ENCODE measurements at places on chromosomes 16 and 17.

GRCh38 chr16:65936096-65936495 lies 430.4 kb upstream of the CDH5 start:
- no peak for DNase-seq

- no peak for DNase-seq
Measured at GRCh38 chr16:78796221-78796866, 696.9 kb downstream of the WWOX start.

DNA sequence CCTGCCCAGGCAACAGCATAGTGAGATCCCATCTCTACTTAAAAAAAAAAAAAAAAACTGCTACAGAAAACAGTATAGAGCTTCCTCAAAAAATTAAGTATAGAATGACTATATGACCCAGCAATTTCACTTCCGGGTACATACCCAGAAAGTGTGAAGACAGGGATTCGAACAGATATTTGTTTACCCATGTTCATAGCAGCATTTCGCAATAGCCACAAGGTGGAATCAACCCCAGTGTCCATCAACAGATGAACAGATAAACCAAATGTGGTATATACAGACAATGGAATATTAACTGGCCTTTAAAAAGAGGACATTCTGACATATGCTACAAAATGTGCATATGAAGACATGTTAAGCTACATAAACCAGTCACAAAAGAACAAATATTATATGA lies 95.5 kb downstream of the CHD9NB start:
- no peak for DNase-seq

GRCh38 chr16:9408297-9408878 lies 316.9 kb downstream of the HAPSTR1 start:
- no peak for DNase-seq

GRCh38 chr17:73227944-73228343 lies 33.7 kb downstream of the CPSF4L start:
- DNase-seq, result no peak

DNA sequence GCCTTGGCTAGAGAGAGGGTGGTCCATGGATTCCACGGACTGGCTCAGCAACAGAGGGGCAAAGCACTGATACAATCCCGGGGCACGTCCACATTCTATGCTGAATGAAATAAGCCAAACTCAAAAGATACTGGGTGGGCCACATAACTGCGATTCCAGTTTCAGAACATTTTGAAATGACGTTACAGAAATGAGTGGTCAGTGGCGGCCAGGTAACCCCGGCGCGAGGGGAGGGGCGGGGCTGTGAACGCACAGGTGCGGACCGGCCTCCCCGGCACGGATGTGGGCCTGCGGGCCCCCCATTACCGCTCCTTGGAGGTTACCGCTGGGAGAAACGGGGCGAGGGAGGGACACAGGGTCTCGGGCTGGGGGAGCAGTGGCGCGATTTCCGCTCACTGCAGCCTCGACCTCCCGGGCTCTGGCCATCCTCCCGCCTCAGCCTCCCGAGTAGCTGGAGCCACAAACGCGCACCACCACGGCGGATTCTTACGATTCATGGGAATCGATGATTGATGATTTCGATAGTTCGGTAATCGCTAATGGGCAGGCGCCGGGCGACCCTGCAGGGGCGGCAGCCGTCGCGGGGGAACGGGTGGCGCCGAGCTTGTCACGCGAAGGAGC lies 559 bp downstream of the MVD start:
- DNase-seq, result no peak

DNA sequence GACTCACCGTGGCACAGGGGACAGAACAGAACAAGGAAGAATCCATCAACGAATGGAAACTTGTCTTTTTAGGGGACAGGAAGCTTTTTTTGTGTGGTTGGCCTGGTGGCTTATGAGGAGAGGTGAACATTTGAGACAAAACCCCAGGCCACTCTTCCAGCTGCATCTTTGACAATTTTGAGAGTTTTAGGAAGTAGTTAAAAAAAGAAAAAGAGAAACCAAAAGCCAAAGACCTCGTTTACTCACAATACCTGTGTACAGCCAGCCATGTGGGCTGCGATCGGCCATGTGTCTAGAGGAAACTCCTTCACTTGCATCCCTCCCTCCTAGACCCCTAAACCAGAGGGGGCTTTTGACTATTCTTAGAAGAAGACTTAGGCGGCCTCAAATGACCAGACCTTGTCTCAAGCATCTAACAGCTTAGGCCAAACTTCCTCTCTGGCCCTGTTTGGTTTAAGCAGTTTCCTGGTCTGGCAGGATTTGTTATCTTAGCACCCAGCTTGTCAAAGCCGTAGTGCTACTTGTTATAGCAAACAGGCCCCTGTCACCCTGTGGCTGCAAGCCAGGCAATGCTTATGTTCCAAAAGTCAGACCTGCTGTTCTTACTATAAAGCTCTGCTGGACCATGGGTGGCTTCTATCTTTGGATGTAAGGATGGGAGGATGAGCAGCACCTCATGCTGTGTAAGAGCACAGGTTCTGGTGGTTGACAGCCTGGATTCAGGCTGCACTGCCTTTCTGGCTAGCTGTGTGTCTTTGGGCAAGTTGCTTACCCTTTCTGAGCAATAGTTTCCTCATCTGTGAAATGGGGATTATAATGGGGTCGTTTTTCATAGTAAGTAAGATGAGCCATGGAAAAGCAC lies 17.7 kb downstream of the KSR1 start:
- DNase-seq, result no peak

- no peak for DNase-seq
Measured at GRCh38 chr17:79631640-79632431, 21.0 kb upstream of the RBFOX3 start.

GRCh38 chr16:11781773-11782172 lies 15.3 kb downstream of the ZC3H7A start:
- DNase-seq, result no peak

DNA sequence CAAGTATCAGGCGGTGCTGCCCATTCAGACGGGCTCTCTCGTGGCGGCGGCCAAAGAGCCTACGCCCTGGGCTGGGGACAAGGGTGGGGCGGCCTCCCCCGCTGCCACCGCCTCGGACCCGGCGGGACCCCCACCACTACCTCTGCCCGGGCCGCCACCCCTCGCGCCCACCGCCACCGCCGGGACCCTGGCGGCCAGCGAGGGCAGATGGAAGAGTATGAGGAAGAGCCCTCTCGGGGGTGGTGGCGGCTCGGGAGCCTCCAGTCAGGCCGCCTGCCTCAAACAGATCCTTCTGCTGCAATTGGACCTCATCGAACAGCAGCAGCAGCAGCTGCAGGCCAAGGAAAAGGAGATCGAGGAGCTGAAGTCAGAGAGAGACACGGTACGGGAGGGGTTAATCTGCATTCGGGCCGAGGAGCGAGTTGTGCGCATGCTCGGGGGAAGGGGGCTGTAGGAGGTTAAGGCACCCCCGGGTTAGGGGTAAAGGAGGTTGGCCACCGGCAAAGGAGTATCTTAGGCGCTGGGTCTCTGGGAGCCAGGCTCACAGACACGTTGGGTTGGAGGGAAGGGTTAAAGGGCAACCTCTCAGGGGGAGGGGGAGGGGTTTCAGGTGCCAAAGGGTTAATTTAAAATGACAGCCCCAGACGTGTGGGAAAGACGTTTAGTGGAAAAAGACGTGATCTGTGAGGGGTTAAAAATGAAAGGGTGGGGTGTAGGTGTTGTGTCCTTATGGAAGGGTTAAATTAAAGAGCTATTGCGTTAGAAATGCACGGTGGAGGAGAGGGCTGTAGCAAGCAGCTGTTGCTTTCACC lies 1.4 kb downstream of the MSL1 start:
- peak; percentile 34 for DNase-seq

DNA sequence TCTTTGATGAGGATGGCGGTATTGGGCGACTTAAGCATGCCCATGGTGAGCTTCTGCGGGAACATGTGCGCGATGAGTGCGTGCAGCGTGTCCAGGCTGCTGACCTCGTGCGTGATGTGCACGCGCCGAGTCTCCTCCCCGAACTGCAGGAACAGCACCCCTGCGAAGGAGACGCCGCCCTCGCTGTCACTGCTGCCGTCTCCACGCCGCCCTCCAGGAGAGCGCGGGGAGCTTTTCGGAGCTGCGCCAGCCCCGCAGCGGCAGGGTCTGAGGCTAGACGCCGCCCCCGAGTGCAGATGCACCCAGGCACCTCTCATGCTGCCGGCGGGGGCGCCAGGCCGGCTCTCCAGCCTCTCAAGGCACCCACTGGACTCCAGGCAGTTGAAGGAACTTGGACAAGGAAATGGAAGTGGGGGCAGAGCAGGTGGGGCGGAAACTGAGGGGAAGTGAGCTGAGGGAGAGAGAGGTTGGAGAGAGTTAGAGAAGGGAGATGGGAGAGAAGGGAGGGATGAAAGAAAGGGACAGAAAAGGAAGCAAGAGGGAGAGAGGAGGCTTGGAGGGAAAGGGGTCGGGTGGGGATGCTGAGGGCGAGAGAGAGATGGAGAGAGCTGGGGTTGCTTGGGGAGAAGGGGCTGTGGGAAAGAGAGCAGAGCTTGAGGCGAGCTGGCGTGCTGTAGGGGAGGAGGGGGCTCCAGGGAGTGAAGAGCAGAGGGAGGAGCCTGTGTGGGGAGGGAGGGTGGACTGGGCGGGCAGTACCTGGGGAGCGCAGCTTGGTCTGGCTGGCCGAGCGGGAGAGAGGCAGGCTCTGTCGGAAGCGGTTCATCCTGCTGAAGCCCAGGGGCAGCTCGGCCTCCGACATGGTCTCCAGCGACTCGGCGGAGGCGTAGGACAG lies 42.1 kb downstream of the SRCIN1 start:
- DNase-seq, result no peak

- DNase-seq, result no peak
Measured at GRCh38 chr17:21033350-21033749, 9.5 kb downstream of the USP22 start.

DNA sequence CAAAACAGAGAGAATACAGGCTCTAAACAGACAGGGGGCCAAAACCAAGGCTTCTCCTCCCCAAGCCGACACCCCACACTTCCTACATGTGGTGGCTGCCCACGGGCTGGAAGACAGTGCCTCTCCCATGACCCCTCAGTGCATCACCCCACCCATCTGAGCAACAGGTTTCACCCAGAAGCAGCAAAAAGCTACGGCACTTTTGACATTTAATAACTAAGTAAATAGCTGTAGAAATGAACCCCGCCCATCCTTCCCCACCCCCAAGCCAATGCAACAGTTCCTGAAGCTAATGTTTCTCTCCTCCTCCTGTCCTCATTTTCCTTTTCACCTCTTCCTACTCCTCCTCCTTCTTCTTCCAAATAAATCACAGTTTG lies 9.9 kb upstream of the SOX9 start:
- no peak for DNase-seq

DNA sequence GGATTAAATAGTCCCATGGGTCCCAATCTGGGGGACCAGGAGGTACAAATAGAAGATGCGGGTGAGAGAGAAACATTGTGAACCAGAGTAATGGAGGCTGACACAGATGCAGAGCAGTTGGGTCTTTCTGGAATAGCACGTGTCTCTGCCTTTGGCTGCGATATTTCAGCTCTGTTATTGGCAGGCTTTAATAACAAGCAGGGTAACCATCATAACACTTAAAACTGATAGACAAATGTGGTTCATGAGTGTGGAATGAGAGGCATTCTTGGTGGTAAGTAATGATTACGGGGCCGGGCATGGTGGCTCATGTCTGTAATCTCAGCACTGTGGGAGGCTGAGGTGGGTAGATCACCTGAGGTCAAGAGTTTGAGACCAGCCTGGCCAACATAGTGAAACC lies 110.3 kb downstream of the SNX29 start:
- no peak for DNase-seq

- peak; percentile 83 for DNase-seq
Measured at GRCh38 chr17:49739641-49740271, 24.2 kb downstream of the FAM117A start.

- no peak for DNase-seq
Measured at GRCh38 chr16:74107795-74108610, 188.6 kb upstream of the PSMD7 start.

DNA sequence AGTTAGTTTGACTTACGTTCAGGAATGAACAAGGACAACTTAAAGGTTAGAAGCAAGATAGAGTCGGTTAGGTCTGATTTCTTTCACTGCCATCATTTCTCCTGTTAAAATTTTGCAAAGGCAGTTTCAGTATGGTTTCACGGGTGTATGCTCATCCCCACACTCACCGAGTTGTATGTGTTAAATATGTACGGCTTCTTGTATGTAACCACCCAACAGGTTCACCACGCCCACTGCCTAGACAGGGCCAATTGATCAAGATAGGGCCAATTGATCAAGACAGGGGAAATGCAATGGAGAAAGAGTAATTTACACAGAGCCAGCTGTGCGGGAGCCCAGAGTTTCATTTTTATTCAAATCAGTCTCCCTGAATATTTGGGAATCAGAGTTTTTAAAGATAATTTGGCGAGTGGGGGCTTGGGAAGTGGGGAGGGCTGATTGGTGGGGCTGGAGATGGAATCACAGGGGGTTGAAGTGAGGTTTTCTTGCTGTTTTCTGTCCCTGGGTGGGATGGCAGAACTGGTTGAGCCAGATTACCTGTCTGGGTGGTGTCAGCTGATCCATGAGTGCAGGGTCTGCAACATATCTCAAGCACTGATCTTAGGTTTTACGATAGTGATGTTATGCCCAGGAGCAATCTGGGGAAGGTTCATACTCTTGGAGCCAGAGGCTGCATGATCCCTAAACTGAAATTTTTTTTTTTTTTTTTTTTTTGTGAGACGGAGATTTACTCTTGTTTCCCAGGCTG lies 62.4 kb upstream of the PLCG2 start:
- no peak for DNase-seq

GRCh38 chr17:58301504-58302150 lies 20.9 kb upstream of the MPO start:
- DNase-seq, result no peak

- DNase-seq, result no peak
Measured at GRCh38 chr17:31392002-31392855, 754 bp downstream of the RAB11FIP4 start.

DNA sequence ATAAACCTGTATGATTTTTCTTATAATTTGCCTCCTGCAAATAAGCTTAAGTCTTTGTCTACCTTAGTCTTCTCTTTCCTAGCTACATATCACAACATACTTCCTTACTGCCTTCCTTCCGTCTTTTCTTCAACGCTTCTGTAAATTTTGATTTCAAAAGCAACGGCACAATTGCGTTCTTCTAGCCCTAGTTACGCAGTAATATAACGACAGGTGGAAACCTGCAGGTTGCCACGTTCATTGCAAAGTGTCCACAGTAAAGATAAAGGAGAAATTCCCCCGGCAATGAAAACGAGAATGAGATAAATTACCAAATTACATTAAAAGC lies 546 bp upstream of the PSMD7 start:
- DNase-seq, result no peak

DNA sequence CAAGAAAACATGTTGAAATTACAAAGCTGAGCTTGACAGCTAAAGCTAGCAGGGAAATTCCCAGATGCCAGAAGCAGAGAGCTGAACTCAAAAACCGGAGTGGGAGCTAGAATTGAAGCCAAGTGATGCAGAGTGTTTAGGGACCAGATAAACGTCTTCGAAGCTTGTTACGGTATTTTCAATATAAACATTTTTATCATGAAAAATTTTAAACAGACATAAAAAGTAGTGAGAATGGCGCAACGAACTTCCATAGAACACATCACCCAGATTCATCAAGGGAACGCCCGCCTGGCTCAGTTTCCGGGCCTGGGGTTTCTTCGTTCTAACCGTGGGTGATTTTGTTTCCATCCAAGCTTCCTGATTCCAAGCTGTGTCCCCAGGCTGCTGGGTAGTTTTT lies 18.1 kb downstream of the SPNS2 start:
- DNase-seq, result no peak
